Choroid plexus epithelial cell (primary cell): ENCODE measurements at places on chromosomes 11 and 22.
A peak's percentile ranks its signal among the peaks of the same experiment; 100 is the strongest.

DNA sequence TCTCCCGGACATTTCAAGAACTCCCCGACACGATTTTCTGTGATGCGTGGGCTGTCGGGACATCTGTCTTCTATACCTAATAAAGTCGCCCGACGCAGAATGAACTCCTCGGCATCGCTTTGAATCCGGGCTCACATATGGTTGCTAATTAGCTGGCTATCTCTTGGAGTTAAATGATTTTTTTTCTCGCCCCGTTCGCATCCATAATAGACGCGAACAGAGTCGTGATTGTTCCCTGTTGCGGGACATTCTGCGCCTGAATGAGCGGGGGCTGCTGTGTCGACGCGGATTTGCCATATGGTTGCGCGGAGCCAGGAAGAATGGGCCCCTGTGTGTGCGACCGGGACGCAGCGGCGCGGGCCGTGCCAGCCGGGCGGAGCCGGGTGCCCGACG, 16.4 kb downstream of the CDKN1C start:
- no peak for DNase-seq

DNA sequence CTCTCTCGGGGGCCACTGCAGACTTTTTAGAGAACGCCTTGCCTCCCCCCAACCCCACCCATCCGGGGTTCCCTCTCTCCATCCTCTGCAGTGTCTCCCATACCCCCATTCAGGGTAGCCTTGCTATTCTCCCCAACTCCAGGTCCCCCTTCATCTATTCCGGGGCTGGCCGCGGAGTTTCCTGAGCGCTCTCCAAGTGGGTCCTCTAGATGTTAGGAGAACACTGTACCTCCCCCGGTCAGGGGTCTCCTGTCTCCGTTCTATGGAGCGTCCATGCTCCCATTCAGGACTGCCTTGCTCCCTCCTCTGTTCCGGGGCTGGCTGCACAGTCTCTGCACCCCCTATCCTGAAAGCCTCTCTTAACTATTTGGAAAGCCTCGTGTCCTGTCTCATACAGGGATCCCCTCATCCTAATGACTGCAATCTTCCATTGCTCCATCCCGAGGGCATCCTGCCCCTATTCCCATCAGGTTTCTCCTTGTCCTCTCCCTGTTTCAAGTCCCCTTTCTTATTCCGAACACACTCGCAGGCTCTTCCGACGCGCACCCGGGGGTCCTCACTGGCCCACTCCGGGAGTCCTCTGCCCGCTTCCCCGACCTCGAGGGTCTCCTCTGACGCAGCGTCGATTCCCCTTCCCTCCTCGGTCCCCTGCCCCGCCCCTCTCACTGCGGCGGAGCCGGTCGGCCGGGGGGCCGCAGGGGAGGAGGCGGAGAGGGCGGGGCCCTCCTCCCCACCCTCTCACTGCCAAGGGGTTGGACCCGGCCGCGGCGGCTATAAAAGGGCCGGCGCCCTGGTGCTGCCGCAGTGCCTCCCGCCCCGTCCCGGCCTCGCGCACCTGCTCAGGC, at the start of gene NEFH:
Gene NEFH, plus strand, starts transcription at position 802 of the 845 bp plus-strand sequence. CDS start 45 bp downstream, outside the sequence.
- DNase-seq, result no peak

- no peak for DNase-seq
Observed at GRCh38 chr11:121793291-121793690, 322.7 kb downstream of the BLID start.

GRCh38 chr11:131622193-131622592, 251.8 kb downstream of the NTM start:
- DNase-seq, result no peak

- DNase-seq, result peak; percentile 29
Observed at GRCh38 chr11:10590218-10590915, 21.9 kb upstream of the LYVE1 start.

GRCh38 chr11:134069426-134070341, 812 bp downstream of the JAM3 start:
- DNase-seq, result peak; percentile 29

DNA sequence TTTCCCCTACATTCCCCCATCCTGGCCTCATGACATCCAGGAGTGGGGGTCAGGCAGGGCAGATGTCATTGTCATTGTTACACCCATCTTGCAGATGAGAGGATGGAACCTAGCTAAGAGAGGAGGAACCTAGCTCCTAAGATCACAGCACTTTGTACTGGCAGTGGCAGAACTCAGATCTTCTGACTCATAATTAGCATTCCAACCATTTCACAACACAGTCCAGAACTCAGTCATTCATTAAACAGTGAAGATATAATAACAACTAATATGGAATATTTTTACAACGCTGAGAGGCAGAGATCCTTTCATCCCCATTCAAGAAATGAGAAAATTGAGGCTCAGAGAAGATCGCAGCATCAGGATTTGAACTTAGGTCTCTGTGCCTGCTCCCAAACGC, 127.8 kb downstream of the CHST1 start:
- DNase-seq, result peak; percentile 23

DNA sequence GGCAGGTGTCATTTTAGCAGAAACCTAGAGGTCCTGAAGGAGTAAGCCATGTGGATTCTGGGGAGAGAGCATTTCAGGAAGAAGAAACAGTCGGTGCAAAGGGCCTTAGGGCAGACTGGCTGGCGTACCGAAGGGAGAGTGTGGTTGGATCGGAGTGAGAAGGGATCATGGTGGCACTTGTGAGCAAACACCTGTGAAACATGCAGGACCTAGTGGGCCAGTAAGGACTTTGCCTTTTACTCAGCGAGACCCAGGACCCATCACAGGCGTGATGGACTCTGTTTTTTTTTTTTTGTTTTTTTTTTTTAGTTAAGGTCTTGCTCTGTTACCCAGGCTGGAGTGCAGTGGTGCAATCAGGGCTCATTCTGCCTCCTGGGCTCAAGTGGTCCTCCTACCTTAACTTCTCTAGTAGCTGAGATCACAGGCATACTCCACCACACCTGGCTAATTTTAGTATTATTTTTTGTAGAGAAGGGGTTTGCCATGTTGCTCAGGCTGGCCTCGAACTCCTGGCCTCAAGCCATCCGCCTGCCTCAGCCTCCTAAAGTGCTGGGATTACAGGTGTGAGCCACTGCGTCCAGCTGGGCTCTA, 3.5 kb upstream of the TSGA10IP start:
- no peak for DNase-seq
